ENCODE measurements at places on chromosomes 7 and 10.

GRCh38 chr7:7416031-7416858, 119.4 kb downstream of the COL28A1 start:
- no peak for DNase-seq

- no peak for DNase-seq
These were observed 8.2 kb downstream of the INPP5A start for GRCh38 chr10:132545659-132546367.

- no peak for DNase-seq
These were observed 341.3 kb upstream of the SEMA3C start for GRCh38 chr7:81260152-81260551.

DNA sequence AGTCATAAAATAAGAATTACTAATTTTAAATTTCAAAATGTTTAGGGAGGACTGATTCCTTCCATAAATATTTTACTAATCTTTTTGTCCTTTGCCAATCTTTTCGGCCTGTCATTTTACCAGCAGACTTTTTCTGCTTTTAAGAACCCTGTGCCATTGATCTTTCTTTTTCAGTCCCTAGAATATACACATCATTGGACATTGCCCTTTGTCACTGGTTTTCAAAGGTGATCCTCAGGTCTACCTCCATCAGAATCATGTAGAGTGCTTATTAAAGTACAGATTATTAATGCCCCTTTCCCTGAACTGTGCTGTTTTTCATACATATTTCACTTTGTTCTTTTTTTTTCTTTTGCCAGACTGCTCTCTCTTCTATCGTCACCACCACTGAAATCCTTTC, 43.8 kb downstream of the SHOC2 start:
- no peak for DNase-seq

- peak; percentile 9 for DNase-seq
These were observed 156.3 kb downstream of the LCOR start for GRCh38 chr10:96988426-96988825.

Data from GM03348 (cell line).